Fibroblast of skin of back (primary cell): ENCODE measurements at places on chromosomes 2 and 18.

DNA sequence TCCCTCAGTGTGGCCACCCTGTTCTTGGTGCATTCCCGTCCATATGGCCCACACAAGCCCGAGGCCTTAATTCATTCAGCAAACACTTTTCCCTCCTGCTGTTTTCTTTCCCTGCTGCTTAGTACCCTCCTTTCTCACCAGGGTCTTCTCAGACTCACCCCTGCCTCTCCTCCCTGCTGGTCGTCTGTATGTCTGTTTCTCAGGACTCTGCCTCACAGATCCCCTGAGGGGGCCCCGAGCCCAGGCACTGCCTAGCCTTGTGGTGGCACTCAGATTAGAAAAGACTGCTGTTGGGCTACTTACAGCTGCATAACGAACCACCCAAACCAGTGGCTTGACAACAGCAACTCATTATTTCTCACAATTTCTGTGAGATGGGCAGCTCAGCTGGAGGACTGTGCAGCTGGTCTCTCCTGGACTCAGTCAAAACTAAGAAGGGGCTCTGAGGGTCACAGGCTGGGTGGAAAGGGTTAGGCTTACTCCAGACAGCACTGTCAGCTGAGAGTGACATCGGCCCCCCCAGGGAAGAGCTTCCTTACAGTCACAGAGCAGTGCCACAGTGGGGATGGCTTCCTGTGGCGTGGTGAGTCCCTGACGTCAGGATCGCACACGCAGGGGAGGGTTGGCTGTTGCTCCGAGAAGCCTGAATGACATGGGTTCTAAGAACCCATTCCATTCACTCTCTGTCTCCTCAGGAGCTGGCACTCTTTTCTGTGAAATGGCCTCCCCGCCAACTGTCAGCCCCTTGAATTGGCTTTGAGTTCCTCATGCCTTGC lies 139.0 kb downstream of the UXS1 start:
- no peak for DNase-seq

DNA sequence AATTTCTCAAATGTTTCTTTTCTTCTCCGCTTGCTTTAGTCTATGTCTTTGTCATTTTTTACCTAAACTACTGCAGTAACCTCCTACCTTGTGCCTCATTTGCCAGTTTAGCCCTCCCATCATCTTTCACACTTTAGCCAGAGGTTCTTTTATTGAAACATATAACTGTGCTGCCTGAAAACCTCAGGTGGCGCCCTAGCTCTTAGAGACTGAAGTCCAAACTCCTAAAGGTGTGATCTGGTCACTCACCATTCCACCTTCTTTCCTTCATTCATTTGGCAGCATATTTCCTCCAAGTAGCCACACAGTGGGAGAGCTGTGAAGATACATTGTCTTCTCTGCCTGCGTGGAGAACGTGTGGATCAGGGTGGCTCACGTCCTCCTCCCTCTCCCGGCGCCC lies 98.2 kb upstream of the MAPRE2 start:
- no peak for DNase-seq

DNA sequence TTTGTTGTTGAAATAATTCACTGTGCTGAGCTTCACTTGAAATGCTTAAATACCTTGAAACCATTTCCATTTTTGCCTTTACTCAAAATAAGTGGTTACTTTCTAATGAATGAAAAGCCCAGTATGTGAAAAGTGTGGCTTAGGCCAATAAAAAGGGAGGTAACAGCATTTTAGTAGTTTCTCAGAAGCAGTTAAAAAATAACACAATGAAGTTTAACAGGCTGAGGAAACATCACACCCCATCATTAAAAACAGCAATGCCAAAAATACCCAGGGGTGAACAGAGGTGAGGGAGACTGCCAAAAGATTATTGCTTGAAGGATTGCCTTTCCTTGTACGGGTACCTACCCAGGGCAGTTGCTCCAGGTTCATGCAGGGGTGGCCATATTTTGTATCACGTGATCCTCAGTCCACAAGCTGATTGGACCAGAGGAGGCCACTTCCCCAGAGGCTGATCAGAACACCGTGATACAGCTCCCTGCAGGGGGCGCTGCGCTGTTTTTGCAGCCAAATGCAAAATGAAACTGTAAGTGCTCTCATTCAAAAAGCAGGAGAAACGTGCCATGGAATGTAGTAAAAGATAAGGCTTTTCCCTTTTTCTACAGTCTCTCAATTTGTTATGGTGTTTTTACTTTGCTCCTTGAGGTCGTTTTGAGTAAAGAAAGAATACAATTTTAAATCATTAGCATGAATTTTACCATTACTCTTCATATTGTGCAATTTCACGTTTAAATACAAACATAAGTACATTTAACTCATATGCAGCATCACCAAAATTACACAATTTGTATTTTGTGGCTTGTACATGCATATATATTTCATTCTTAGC lies 70.2 kb upstream of the SH3BP4 start:
- DNase-seq = peak; percentile 77

GRCh38 chr2:174664084-174664759 lies 66.6 kb upstream of the WIPF1 start:
- DNase-seq = no peak

- no peak for DNase-seq
Observed at GRCh38 chr2:229205704-229206103, 65.4 kb downstream of the PID1 start.

DNA sequence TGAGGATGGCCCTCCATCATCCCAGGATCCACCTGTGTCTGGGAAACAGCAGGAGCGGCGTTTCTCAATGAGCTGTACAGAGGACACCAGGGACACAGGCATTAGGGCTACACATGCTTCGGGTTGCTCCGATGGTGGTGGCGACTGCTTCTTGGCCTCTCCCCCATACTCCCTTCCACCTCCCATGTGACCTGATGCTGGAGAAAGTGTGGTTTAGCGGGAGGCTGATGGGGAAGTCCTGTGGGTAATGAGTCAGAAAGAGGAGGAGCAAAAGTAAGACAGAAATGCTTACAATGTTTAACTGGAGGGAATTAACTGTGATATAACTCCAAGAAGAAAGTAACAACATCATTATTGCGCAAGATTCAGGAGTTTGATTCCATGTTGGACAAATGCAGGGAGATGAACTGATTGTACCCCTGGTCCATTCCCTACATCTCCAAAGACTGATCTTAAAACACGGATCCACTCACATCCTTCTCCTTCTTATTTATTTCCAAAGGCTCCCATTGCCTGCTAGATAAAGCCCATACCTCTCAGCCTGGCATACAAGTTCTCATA lies 186.6 kb downstream of the NRP2 start:
- DNase-seq = peak; percentile 88

DNA sequence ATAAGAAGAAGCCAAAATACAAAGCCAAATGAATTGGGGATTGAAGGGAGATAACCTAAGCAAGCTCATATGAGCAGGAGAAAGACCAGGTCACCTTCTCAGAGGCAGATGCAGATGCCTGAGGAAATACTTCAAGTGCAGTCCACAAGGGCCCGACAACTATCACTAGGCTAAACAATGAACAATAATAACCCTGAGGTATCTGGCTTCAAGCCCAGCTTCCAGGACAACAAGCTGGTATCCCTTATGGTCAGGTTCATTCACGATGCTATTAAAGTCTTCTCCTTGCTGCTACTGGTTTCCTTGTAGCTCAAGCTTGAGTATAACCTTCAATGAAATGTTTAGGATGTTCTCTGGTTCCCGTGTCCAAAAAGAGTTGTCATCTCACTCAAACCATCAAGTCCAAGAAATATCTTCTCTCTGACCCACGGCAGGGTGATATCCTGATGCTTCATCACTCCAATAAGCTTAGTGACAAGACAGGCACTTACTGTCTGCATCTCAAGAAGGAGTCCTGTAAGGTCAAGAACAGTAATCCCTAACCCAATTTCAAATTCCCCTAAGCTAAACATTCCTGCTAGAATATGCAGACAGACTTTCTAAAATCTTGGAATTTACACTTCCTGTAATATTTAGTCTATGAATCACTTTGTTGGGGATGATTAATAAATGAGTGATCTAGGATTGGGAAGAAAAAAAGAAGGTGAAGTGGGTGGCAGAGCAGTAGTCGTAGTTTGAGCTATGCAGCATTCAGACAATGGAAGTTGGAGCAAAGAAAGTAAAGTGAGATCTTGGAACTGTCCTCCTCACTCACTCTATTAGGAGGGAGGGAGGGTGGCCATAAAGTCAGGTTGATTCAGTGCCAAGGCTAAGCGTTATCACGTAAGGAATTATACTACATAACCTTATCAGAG lies 33.1 kb downstream of the CHN1 start:
- DNase-seq = peak; percentile 93

- DNase-seq = no peak
Observed at GRCh38 chr2:75573145-75573878, 12.6 kb upstream of the EVA1A start.

DNA sequence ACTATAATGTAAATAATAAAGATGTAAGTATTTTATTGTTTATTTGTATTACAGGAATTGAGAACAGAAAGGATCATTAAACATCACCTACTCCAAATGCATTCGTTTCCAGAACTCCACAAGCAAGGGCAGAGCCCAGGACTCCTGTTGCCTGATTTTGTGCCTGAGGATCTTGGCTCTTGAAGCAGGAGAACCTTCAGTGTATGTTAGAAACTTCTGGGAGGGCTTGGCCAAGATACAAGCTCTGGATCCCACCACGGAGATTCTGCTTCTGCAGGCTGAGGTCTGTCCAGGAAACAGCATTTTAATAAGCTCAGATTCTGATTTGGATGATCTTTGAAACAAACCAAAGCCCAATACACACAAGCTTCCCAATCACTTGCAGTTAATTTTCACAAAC lies 142.4 kb upstream of the SOX11 start:
- no peak for DNase-seq

- peak; percentile 96 for DNase-seq
Observed at GRCh38 chr2:30300456-30301221, 69.3 kb downstream of the LBH start.

- no peak for DNase-seq
Observed at GRCh38 chr2:67567886-67568285, 170.8 kb downstream of the ETAA1 start.

DNA sequence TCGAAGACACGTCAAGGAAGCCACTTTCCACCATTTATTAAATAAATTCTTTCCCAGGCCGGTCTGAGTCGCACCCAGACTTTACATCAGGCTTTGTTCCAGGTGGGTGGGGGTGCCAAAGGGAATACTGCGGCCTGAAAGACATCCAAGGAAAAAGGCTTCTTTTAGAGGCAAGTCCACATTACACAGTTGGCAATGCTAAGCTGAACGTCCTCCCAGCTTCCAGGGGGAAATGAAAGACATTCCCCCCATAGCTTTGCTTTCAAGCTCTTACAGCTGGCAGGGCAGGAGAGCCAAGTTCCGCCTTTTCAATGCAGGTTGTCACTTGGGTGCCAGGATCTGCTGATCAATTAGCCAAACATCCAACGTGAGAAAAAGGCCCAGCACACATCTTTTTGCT lies 36.5 kb upstream of the PTPN4 start:
- DNase-seq = no peak

GRCh38 chr18:44036501-44036900 lies 644.2 kb upstream of the SETBP1 start:
- no peak for DNase-seq

- DNase-seq = no peak
Observed at GRCh38 chr18:72866442-72866900, 1.3 kb downstream of the NETO1 start.

- peak; percentile 35 for DNase-seq
Observed at GRCh38 chr2:152617456-152618192, 99.6 kb downstream of the PRPF40A start.

- no peak for DNase-seq
Observed at GRCh38 chr2:174444761-174445160, 42.1 kb downstream of the GPR155 start.

DNA sequence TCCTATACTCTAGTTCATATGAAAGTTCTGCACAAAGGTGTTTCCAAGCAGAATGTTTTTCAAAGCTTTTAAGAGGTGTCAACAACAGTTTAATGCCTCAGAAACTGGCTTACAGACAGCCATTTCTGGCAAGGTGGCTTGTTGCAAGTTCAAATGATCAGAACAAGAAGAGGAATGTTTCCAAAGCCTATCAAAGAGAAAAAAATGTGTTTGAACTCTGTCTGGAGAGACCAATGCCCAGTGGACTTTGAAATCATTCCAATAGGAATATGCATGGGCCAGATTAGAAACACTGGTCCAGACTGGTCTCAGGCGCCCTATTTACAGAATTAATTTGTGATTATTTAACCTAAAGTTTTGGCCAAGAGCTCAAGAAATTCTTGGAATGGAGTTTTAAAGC lies 106.2 kb downstream of the CPS1 start:
- no peak for DNase-seq

GRCh38 chr2:32647180-32647651 lies 19.4 kb downstream of the TTC27 start:
- DNase-seq = peak; percentile 93

GRCh38 chr2:174703430-174703829 lies 60.8 kb downstream of the CHRNA1 start:
- DNase-seq = no peak

DNA sequence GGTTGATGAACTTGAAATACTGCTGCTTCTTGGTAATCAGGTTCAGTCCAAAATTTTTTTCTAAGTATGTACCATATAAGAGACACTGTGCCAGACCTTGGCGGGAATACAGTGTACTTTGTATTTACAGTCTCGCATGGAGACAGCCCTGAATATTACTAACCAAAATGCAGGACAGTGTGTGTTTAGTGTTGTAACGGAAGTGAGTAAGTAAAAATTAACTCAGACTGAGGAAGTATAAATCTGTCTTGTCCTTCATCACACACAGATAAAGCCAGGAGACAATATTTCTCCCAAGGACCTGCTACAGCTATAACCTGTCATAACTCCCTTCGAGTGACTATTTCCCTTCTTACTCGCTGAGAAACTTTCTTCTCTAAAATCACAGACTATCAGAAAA lies 76.9 kb downstream of the ACTR3 start:
- no peak for DNase-seq

DNA sequence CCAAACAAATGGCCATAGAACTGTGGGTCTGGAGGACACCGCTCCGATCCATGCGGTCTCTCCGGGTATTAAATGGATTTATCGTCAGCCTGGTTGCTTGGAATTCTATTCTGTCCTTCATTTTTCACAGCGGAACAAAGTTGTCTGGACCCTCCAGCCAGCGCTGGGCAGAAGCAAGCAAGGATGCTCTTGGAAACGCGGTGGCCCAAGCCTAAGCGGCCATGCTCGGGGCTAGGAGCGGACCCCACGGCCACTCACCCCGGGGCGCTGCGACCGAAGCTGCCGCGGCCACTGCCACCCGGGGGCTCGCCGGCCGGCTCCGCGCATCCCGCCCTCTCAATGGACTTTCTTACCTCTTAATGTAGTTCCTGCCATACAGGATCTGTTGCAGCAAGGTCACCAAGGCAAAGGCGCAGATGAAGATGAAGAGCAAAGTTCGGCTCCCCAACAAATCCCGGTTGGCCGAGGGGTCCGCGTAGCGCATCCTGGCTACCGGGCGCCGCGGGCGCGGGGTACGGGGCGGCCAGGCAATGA lies 761 bp downstream of the ST8SIA5 start:
- no peak for DNase-seq
